Hematopoietic multipotent progenitor cell treated with erythropoietin and hydrocortisone succinate and interleukin-3 and kit ligand, for 15 days (in vitro differentiated cells): ENCODE measurements at places on chromosomes 1 and 21.

DNA sequence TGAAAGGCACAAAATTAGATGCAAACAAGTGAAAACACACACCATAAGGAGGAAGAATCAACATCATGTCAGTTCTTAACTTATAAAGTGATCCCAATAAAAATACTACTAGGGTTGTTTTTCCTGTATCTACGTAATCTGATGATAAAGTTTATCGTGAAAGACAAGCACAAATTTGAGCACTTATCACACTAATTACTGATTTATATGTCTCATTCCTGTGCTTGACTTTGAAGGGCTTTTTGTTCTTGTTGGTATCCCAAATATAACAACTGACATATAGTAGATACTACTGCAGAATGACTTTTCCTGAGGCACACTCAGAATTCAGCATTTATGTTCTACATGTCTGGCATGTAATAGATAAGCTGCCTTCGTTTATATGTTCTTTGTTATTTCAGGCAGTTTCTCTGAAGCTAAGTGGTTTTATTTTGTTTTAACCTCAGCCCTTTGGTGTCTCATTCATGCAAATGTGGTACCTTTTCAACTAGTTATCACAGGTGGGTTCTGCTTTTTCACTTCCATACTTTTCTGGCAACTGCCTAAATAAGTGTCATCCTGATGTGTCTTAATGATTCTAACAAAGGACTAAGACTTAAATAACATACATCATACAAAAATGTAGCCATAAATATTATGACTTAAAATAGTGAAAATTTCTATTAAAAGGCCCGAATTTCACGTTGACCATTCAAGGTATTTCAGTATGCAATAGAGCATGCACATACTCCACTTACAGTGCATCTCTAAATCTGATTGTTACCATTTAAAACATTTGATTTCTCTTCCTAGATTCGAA is 73.2 kb downstream of the LRRC8C start:
- DNase-seq = no peak

DNA sequence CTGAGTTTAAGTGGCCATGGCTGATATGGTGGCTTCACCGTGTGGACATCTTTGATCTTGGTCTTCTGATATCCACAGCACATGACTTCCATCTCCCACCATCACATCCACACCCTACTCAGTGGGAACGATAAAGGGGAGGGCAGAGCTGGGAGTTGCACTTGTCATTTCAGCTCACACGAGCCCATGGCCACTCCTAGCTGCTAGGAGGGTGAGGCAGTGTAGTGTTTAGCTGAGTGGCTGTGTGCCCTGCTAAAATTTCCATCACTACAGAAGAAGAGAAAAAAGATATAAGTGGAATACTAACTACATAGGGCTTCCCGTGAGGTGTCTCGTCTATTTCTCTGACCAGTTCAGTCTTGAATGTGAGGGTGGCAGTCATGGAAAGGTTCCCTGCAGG is 123.3 kb upstream of the EDN2 start:
- no peak for DNase-seq

- DNase-seq = no peak
Observed at GRCh38 chr21:18705971-18706370, 302.4 kb upstream of the TMPRSS15 start.

- no peak for DNase-seq
Observed at GRCh38 chr1:2625311-2625710, 7.5 kb downstream of the MMEL1 start.
